Type B pancreatic cell (in vitro differentiated cells): ENCODE measurements at places on chromosomes 12 and 14. TPM values are rescaled to one million over a fixed set of nuclear protein-coding genes. Genes with fewer than 3 reads are reported as not detected.

Gene GALNT16
- 2.9 and 12.4 TPM in 2 replicates for total RNA-seq

Gene ABCD2
- total RNA-seq = 0.12 and 0.34 TPM in 2 replicates

Gene TNFAIP2
- 21.5 and 28.5 TPM in 2 replicates for total RNA-seq

Gene MYH7
- 0.14 TPM in 1 of 2 replicates, not detected in the other for total RNA-seq

Gene MED13L
- 87.8 and 97.7 TPM in 2 replicates for total RNA-seq
